ENCODE measurements at places on chromosomes 12 and 14.

DNA sequence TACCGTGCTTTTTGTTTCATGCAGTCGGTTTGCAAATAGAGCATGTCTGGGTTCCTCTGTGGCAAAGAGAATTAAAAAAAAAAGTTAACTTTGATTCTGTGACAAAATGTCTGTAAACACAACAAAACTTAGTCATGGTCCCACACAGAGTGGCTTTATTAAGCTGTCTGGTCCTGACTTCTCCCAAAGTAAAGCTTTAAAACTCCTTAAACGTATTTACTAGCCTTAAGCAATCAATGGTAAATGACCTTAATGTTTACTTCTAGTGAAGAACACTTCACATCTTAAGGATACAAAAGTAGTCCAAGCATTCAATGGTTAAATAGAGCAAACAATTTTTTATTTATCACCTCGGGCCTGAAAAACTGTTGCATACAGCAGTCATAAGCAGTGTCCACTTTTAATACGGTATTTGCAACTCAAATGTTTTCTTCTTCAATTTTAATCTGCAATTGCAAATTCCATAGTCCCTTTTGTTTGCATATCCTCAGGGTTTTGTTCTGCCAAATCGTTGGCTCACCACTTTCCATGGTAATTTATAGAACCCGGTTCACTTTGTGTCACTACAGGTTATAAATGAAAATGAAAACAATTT, 453.0 kb upstream of the MIS18BP1 start:
- no peak for DNase-seq

DNA sequence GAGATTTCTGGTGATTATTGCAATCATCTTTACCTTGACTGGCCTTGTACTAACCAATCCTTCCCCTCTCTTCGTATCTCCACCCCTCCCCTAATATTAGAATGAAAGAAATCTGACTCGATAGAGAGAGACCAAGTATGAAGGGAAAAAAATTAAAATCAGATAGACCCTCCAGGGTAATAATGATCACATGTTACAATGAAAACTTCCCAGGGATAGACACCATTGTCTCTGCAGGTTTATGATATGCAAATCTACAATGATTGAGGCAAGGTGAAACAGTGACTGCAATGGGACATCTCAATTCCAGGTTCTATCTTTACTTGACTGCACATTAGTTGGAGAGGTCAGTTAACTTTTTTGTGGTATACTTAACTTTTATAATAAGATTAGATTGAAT, 1.5 kb upstream of the NFKBIA start:
- DNase-seq = no peak

DNA sequence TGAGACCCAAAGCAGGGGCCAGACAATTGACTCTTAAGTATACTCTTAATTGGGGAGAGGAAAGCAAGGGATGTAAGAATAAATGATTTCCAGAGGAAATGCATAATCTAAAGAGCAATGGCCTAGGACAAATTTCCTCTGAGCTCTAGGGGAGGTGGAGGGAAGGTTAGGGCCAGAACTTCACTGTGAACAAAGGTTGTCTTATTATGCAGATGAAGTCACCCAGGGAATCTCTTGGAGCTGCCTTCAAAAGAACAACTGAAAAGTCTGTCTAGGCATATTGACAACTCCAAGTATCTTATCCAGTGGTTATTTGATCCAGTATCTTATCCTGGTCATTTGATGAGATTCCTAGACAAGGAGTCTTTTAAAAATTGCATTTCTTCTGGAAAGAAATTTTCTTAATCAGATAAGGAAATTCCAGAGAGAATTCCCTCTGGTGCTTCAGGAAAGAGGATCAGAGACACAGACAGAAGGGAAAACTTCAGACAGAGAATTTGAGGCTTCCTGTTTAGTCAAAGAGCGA, 16.5 kb upstream of the SMIM10L1 start:
- DNase-seq = no peak

GRCh38 chr14:24606297-24606696, 3.2 kb downstream of the GZMH start:
- no peak for DNase-seq

DNA sequence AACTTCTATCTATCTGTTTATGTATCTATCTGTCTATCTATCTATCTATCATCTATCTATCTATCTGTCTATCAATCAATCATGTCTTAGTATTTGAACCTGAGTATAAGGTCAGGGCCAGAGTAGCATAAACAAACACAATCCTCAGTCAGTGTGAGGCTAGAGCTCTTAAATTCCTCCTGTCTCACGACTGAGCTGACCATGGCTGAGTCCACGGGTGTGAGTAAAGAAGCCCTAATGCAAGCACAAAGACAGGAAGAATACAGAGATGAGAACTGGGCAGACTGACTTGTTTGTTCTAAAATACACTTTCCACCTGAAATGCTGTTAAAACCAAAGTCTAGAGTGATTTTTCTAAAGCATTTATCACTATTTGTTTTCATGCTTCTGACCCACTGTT, 47.2 kb upstream of the STXBP6 start:
- no peak for DNase-seq

Data from GM04504 (cell line).